Lower leg skin (tissue), 4 donors: ENCODE measurements at places on chromosomes 13 and 19. TPM values are rescaled to one million over a fixed set of nuclear protein-coding genes. Genes with fewer than 3 reads are reported as not detected.

GRCh38 chr19:739998-740715, 10.8 kb upstream of the MISP start:
- no peak for DNase-seq

DNA sequence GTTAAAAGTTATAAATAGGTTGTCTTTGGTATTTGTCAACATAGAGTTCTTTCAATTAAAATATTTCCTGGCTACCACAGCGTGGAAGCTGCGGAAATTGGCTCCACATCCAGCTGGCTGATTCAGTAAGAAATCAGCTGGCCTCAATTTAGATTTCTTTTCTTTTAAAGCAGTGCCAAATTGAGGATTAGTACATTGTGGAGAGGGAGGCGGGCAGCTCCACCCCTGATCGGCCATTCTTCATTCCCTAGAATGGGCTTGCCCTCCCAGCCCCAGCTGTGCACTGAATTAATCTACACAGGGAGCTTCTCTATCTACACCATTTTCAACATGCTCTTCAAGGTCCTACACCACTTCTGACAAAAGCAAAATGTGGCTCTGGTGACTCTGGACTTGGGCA, 624.8 kb downstream of the DACH1 start:
- no peak for DNase-seq

DNA sequence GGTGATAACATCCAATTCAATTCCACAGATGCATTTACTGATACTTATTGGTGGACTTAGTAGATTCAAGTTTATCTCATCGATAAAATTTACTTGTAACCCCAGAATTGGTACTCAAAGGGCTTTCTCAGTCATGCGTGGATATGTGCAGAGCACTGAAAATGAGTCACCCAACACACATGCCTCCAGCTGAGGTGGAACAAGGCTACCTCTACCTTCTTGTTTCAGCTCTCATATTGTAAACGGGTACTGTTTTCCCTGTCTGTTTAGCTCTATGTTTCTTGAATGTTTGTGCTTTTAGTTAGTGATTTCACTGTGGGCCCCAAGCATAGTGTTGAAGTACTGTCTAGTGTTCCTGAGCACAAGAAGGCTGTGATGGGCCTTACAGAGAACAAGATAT, 1.5 kb downstream of the LRRC63 start:
- DNase-seq: no peak

- DNase-seq: no peak
Measured at GRCh38 chr13:75938811-75939560, 302.9 kb downstream of the LMO7 start.

- DNase-seq: no peak
Measured at GRCh38 chr13:40350283-40350992, 316.0 kb downstream of the FOXO1 start.

Gene UNC13A
- total RNA-seq: not detected

- no peak for DNase-seq
Measured at GRCh38 chr13:33999811-34000605, 182.1 kb downstream of the RFC3 start.

GRCh38 chr13:34411894-34412293, 530.2 kb upstream of the NBEA start:
- DNase-seq: no peak
